ENCODE measurements at places on chromosomes 5 and 9. TPM values are rescaled to one million over a fixed set of nuclear protein-coding genes. Genes with fewer than 3 reads are reported as not detected.

GRCh38 chr9:112093870-112094216 is 81.3 kb downstream of the SUSD1 start:
- H3K27ac ChIP-seq, result no peak overlapping the region
- DNase-seq, result no peak
- no peaks in the 10 kb centered on the region for H3K4me1 ChIP-seq
- no peaks in the 10 kb centered on the region for H3K27me3 ChIP-seq
- H3K36me3 ChIP-seq, result no peaks in the 10 kb centered on the region
- no peak overlapping the region for H3K4me3 ChIP-seq

MPDZ gene
- total RNA-seq, result 31.3 TPM

GBGT1 gene
- total RNA-seq, result 38.5 TPM

DNA sequence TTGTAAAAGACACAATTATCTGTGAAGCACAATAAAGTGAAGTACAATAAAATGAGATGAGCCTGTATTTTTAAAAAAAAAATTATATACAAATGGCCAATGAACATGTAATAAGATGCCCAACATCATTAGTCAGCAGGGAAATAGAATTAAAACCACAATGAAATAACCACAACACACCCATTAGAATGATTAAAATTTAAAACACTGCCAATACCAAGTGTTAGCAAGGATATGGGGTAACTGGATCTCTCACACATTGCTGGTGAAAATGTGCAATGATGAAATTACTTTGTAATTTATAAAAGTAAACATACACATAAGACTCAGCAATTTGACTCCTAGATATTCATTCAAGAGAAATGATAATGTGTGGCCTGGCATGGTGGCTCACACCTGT is 62.8 kb downstream of the SHOC1 start:
- no peak for DNase-seq
- H3K27ac ChIP-seq, result no peak overlapping the region
- no peaks in the 10 kb centered on the region for H3K27me3 ChIP-seq
- no peak overlapping the region for H3K4me3 ChIP-seq
